ENCODE measurements at places on chromosomes 5 and 9.

DNA sequence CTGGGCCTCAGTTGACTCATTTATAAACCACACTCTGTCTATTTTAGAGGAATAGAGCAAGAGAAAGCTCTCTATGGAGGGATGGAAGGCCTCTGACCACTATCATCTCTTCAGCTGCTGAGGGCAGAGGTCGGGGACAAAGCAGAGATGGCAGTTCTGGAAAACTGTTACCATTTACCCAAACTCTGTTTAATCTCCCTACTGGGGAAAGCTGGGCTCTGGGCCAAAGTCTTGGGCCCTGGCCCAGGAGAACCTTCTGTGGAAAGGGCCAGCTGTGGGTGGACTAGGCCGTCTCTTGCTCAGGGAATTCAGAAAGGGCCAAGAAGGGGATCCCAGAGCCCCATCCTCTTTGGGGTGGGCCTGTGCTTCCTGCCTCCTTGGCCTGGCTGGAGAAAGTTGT, 100.0 kb downstream of the PSD2 start:
- DNase-seq, result no peak

- no peak for DNase-seq
Observed at GRCh38 chr9:3721096-3721495, 195.3 kb upstream of the RFX3 start.

DNA sequence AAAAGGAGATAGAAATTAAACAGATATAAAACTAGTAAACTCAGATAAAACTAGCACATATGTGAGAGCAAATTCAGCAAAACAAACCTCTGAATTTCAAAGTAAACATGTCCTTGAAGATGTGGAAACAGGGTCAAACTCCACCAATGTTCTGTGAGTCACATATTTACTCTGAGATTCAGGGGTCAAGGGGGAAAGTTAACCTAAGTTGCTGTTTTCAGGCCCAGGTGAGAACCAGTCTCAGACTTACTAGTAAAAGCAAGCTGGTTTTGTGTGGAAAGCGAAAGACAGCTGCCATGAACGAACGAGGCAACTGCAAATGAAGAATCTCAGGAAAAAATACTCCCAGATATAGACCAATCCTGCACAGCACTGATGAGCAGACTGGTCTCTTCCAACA, 29.0 kb downstream of the PSMB7 start:
- DNase-seq, result no peak

DNA sequence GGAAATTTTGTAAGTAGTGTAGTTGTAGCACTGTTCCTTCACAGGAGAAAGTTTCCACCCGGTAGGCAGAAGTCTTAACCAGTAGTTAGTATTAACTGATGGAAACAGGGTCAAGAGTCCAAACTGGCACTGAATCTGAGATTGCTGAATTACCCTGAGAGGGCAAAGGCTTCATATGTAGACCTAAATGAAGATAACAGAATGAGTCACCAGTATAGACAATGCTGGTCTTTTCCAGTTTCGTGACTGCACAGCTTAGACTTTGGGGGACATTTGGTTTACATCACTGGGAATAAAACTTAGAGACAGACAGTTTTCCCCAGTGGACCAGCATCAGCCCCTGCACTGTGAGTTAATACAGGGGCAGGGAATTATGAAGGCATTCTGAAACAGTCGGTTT, 60.5 kb downstream of the PCSK5 start:
- DNase-seq, result no peak

GRCh38 chr5:180600554-180601041, 9.3 kb upstream of the SCGB3A1 start:
- no peak for DNase-seq

Data from liver (tissue), 10 donors.